ENCODE measurements at places on chromosomes 7 and 10. TPM values are rescaled to one million over a fixed set of nuclear protein-coding genes. Genes with fewer than 3 reads are reported as not detected.

Gene GRID2IP
- total RNA-seq, result 0.28 TPM

Gene PIK3AP1
- total RNA-seq, result 6.6 TPM

Gene SVOPL
- not detected for total RNA-seq

GRCh38 chr10:23053036-23053435 lies 42.3 kb upstream of the MSRB2 start:
- no peak for DNase-seq

Gene ALOX5
- total RNA-seq, result 7.5 TPM

Gene DDC
- total RNA-seq, result not detected

GRCh38 chr7:40234666-40235065 lies 99.9 kb downstream of the SUGCT start:
- no peak for DNase-seq

- DNase-seq, result no peak
Measured at GRCh38 chr7:85081392-85081791, 105.5 kb downstream of the SEMA3D start.

DNA sequence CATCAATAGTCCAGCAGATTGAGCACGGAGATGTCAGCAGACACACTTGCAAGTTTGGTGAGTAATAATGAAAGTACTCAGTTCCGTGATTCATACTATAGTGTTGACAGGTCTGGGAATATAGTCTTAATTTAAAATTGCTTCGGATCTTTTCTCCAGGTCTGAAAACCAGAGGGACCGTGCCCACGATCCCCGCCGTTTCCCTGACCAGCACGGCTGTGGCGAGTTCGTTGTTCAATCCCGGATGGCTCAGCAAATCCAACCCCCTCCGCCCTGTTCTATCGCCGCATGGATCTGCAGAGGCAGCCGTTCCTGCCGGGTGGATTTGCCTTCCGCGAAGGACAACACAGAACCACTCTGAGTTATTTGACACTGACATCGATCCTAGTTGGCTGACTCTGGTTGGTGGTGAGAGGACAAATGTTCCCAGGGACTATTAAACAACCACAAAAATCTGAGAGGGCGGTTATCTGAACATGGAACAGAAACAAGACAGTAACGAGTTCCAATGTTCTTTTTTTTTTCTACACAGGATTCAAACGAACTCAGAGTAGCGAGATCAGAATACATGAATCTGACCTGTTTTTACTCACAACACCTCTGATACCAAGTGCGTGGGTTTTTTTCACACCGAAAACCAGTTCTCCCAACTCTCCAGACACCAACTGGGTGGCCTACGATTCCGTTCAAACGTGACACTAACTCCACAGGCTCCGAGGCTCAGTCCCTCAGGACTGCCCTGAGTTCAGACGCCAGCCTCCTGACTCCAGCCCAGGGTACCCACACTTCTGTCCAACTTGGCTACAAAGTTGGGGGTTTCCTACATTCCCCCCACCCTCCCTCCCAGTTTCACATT lies 52.7 kb downstream of the RBM17 start:
- DNase-seq, result peak; percentile 53

- peak; percentile 16 for DNase-seq
Measured at GRCh38 chr7:20217193-20217948, at the start of gene MACC1. MACC1 (minus strand) TSS chr7:20217384; CDS start chr7:20161862, 55,522 bp downstream.

GRCh38 chr10:33237736-33238624 lies 96.5 kb downstream of the NRP1 start:
- DNase-seq, result no peak

Gene FAM180A
- not detected for total RNA-seq

DNA sequence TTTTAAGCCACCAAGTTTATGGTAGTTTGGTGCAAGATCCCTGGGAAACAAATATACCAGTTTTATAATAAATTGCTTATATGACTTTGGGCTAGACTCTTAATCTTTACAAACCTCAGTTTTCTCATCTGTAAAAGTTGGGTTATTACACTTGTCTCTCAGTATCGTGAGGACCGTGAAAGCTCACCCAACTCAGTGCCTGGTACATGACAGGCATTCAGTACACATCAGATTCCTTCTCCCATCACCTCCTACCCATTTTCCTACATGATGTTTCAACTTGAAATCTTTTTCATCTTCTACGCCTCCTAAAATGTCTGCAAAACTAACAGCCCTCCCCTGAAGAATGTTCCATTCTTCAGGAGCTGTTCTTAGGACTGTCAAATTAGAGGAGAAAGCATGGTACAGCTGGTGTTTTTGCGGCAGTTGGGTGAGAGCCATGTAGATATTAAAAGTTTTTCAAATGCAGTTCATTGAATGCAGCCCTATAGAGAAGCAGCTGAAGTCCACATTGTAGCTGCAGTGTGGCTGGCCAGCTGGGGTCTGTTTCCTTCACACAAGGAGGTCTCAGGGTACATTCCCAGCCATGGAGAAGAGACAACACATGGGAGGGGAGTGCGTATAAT lies 812.8 kb downstream of the LRMDA start:
- DNase-seq, result no peak

DNA sequence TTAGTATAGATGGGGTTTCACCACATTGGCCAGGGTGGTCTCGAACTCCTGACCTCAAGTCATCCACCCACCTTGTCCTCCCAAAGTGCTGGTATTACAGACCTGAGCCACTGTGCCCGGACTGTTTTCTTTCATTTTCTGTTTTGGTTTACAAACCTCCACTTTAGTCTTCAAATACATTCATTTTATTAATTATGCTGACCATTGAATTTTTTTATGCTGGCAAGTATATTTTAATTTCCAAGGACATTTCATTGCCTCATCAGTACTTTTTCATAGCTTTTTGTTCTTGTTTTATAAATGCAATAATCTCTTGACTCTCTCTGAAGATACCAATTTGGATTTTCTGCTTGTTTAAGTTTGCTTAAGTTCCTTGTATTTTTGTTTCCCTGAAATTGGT lies 170.5 kb downstream of the CACNB2 start:
- no peak for DNase-seq

Gene LRRC17
- total RNA-seq, result not detected

GRCh38 chr7:43628431-43628830 lies 45.5 kb downstream of the STK17A start:
- DNase-seq, result no peak

- no peak for DNase-seq
Measured at GRCh38 chr7:141190495-141190894, 116.6 kb downstream of the TMEM178B start.

- no peak for DNase-seq
Measured at GRCh38 chr10:124705817-124706461, 38.2 kb downstream of the FAM53B start.

Gene CYP3A4
- total RNA-seq, result not detected

- no peak for DNase-seq
Measured at GRCh38 chr7:75989500-75990388, 4.7 kb downstream of the TMEM120A start.

- DNase-seq, result no peak
Measured at GRCh38 chr7:14275356-14275755, 285.9 kb upstream of the ETV1 start.

Gene PTEN
- 88.5 TPM for total RNA-seq

DNA sequence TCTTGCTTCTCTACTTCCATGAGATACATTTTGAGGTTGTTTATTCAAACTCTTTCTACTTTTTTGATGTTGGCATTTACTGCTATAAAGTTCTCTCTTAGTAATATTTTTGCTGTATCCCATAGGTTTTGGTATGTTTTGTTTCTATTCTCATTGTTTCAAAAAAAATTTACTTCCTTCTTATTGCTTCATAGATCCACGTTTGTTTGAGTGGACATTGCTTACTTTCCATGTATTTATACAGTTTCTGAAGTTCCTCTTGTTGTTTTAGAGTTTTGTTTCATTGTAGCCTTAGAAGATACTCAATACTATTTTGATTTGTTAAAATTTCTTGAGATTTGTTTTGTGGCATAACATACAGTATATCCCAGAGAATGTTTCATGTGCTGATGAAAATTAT lies 13.7 kb downstream of the TAS2R40 start:
- no peak for DNase-seq

DNA sequence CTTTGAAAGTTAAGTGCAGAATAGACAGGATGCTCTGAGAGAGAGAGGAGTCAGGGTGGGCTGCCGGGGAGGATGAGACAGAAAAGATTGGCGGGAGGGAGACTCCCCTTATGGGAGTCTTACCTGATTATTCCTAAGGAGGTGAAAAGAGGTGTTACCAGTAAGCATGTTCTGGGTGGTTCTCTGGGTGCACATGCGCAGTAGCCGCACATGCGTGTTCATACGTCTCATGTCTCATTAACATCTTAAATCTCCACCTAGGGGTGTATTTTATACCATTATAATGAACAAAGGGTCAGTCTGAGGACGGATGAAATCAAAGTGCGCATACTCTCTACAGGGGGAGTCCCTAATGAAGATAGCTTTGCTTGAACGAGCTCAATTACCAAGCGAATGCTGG lies 592.9 kb upstream of the C7orf33 start:
- DNase-seq, result no peak

Gene CRPPA
- total RNA-seq, result 0.30 TPM

Gene FBXO24
- total RNA-seq, result 1.8 TPM

DNA sequence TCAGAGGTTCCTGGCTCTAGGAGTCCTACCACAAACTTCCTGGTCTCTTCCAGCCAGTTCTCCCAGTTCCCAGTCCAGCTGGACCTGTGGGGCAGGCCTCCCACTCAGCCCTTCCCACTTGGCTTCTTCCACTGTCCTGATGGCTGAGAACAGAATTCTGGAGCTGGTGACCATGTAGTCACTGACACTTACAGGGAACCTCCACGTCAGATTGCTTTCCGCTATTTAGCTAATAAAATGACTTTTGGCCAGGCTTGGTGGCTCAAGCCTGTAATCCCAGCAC lies 63.5 kb upstream of the ZRANB1 start:
- no peak for DNase-seq

- peak; percentile 39 for DNase-seq
Measured at GRCh38 chr10:43689618-43689954, 40.9 kb upstream of the ZNF32 start.

Gene SDK1
- total RNA-seq, result 0.03 TPM

Gene ANKRD30A
- total RNA-seq, result not detected

- no peak for DNase-seq
Measured at GRCh38 chr7:24778543-24779282, 21.4 kb upstream of the GSDME start.

DNA sequence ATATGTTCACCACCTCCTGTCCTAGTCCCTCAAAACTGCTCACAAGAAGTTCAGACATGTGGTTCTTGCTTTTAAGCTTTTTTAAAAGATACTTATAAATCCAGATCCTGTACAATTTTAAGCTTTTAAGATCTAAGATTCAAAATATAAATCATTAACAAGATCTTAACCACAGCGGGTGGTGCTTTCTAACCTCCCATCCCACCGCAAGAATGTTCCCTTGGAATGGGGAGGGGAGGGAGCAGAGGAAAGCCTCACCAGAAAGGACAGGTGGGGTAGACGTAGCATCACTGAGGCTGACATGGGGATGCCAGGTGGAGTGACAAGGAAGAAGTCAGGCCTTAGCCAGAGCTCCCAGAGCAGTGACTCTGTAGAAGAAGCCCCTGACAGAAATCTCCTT lies 133.5 kb downstream of the C1GALT1 start:
- DNase-seq, result no peak

- no peak for DNase-seq
Measured at GRCh38 chr10:119350502-119351097, 143.2 kb downstream of the GRK5 start.

DNA sequence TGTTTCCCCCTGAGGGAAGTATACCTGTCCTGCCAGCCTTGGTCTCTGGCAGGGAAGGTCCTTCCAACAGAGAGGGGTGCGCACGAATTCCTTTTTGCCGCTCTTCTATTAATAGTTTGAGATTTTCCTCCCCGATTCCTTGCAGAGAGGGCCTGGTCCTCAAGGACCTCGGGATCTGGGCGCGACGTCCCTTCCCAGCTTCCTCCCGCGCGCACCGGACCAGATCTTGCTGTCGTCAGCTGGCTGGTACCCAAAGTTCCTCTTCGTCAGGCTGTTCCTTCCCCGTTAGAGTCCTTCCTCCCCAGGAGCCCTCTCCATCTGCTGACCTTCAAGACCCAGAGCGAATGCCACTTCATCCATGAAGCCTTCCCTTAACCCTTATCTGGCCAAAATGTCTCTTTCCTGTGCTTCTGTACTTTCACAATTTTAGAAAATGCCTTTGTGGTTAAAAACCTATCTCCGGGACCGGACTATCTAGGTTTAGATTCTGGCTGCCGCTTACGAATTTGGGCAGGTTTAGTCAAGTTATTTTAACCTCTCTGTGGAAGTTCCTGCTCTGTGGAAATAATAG lies 851 bp upstream of the GOT1 start:
- DNase-seq, result peak; percentile 27

GRCh38 chr7:82376739-82377138 lies 66.8 kb downstream of the CACNA2D1 start:
- no peak for DNase-seq

DNA sequence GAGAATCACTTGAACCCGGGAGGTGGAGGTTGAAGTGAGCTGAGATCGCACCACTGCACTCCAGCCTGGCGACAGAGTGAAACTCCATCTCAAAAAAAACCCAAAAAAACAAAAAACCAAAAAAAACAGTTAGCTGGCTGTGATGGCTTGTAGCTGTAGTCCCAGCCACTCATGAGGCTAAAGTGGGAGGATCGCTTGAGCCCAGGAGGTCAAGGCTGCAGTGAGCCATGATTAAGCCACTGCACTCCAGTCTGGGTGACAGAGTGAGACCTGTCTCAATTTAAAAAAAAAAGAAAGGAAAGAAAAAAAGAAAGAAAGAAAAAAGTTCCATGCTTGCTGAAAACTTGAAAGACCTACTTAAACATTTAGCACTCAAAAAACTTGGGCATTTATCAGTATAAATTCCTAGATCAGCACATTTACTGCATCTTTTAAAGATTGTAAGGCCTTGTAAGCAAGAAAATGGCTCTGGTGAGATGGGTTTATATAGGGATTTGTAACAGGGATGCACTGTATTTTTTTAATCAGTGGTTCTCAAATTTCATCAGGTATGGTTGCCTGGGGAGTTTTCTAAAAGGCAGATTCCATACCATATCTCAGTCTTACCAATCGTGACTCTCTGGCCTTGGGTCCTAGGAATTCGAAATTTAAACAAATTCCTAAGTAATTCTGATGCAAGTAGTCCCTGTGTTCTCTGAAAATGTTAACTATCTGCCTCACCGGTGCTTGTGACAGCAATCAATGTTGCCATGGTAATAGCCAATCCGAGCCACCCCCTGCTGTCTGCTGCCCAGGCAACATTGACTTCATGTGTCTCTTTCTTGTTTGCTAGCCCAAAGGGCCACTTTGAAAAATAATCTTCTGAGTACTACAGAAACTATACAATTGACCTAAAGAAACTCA lies 11.5 kb upstream of the NT5C2 start:
- no peak for DNase-seq

DNA sequence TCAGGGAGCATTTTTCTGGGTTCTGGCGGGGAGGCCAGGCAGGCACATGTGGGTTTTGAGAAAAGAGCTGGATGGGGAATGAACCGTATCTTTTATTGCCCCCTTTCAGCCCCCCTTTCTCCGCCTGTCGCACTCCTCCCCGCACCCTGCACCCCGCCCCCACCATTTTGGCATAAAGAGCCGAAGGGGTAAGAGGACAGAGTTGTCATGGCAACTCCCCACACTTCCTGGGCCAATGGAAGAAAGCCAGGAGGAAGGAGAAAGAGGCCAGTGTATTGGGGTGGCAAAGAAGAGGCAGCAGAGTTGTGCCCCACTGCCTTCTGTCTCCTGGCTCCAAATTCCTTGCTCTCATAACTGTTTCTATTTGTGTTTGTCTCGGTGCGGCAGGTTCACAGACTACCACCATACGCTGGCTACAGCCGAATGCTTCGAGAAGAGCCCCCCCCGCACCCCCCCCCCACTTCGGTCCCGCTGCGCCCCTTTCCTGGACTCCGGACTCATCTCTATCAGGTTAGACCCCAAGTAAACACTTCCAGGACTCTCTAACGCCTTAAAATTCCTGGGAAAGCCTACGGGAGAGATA lies 3.4 kb downstream of the KCNIP2 start:
- DNase-seq, result peak; percentile 44

- DNase-seq, result no peak
Measured at GRCh38 chr7:44052771-44053365, 8.4 kb downstream of the DBNL start.
